ENCODE measurements at places on chromosomes 6 and 20.

DNA sequence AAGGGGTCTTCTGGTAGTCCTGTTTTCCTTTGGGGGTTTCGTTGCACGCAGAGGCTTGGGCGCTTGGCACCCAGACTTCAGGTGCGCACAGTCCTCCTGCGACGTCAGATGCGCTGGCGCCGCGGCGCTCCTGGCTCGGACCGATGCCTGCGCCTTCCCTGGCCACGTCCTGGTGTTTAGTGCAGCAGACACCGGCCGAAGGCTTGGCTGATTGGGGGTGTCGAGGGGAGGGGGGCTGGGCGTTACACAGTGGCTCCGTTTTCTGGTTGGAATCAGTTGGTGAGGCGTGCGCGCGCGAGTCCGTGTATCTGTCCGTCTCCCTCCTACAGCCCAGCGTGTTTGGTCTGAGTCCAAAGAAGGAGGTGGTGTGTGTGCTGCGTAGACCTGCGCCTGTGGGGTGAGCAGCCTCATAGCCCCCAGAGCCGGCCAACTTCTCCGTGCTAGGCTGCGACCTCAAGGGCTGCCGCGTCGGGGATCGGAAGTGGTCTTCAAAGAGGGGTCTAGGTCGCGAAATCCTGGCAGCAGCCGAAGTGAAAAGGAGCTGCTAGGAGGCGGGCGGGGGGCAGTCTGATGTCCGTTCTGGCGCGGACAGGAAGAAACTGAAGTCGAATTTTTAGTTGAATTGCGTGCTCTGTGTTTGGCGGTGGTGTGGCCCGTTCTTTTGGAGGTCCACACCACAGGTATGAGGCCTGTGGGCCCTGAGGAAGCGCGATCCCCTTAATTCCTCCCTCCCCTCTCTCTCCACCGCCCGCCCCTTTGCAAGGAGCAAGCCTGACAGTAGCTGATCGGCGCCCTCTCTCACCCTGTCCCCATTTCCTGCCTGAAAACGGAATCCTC, 1.5 kb downstream of the SYNDIG1 start:
- DNase-seq: no peak

GRCh38 chr6:127972815-127973214, 72.0 kb upstream of the THEMIS start:
- no peak for DNase-seq

GRCh38 chr6:132412656-132413498, 11.6 kb upstream of the MOXD1 start:
- DNase-seq: no peak

- DNase-seq: no peak
These were observed 11.0 kb upstream of the KIF13A start for GRCh38 chr6:17998442-17998841.

DNA sequence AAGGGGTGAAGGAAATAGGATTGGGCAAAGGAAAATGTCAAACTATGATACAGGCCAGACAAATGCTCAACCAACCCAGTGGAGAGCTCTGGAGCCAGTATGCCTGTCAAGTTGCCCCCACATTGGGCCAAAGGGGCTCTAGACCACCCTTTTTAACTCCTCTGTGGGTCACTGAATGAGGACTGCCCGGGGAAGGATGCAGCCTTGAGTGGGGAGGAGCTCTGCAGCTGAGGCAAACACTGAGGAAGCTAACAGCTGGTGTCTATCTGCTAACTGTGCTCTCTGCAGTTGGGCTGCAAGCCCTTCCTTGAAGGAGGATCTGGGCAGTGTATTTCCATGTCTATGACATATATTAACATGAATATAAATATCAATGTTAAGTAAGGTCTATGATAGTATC, 98.4 kb upstream of the PRSS16 start:
- no peak for DNase-seq

DNA sequence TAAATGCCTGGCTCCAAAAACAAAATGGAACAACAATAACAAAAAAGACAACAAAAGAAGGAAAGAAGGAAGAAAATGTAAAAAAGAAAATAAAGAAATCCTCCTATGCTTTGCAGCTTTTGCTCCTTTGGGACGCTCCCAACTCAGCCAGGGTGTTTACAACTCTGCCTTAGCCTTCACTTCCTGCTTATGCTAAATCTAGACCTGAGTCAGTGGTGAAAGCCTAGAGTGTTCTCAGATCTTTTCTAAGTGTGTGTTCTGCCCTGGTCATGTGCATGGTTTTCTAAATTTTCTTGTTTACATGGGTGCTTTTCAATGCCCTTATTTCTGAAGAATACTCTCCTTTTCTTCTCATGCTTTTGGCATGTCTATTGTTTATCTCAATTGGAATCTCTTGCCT, 19.5 kb upstream of the GRM1 start:
- DNase-seq: no peak

GRCh38 chr20:63574156-63574828, at the start of gene HELZ2:
Gene HELZ2, minus strand, starts transcription at chr20:63574239. Its CDS starts 1,854 bp downstream, at chr20:63572385.
- no peak for DNase-seq

- no peak for DNase-seq
These were observed 13.7 kb downstream of the GSTA4 start for GRCh38 chr6:52981222-52981900.

- DNase-seq: no peak
These were observed 235.3 kb upstream of the CEP162 start for GRCh38 chr6:84462698-84463097.

DNA sequence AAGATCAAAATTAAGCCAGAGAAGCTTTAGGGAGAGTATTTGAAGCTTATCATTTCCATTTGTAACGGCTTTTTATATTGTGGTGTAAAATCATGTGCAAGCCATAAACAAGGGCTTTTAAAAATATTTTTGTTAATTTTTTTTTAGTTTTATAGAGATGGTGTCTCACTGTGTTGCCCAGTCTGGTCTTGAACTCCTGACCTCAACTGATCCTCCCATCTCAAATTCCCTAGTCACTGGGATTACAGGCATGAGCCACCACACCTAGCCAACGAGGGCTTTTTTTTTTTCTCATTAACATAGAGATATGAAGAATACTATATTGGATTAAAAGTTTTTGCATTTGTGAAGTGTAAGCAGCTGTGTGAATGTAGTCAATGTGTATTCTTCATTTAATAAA, 29.1 kb downstream of the CDKAL1 start:
- DNase-seq: no peak

DNA sequence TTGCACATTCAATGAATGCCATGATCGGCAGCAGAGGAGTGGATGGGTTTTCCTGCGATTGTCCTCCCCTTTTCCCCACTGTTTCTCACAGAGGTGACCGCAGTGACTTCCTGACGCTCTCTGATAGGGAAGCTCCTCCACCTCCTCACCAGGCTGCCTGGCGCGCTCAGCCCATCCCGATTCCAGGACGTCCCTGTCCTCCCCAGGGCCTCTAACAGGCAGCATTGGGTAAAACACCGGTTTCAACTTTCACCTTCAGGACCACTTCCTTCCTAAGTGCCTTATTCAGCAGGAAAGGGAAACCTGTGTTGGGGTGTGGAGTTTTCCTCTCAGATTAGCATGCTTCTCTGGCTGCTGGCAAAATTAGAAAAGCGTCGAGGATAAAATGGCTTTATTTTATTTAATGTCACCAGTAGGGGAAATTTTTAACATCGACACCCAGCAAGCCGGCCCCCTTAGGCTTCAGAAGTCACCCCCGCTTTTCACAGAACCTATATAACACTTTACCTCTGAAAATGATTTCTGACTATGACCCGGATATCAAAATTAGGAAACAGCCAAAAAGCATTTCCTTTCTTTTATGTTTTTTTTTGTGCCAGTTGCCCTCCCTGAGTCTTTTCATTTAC, 570.4 kb upstream of the GJE1 start:
- no peak for DNase-seq

Measured in stimulated activated CD4-positive, alpha-beta T cell treated with anti-CD3 and anti-CD28 coated beads, TNF-alpha, amount 100 ng/mL, for 24 hours (primary cell).